ENCODE measurements at places on chromosomes 4 and X. TPM values are rescaled to one million over a fixed set of nuclear protein-coding genes. Genes with fewer than 3 reads are reported as not detected.

The L1CAM gene
- total RNA-seq = 1.3 TPM

GRCh38 chrX:43870011-43870410 lies 12.2 kb downstream of the MAOB start:
- H3K27ac ChIP-seq = no peak overlapping the region
- peaks cover 5% of the 10 kb centered on the region for H3K27me3 ChIP-seq
- no peaks in the 10 kb centered on the region for H3K4me1 ChIP-seq
- no peaks in the 10 kb centered on the region for H3K36me3 ChIP-seq
- H3K4me3 ChIP-seq = no peak overlapping the region

- H3K36me3 ChIP-seq = peaks cover 2% of the 10 kb centered on the region
- no peak for DNase-seq
- H3K4me3 ChIP-seq = no peak overlapping the region
- H3K27ac ChIP-seq = no peak overlapping the region
- H3K27me3 ChIP-seq = no peaks in the 10 kb centered on the region
These were observed 45.8 kb downstream of the TSPAN5 start for GRCh38 chr4:98612318-98613250.

GRCh38 chrX:114344756-114345349 lies 239.0 kb upstream of the HTR2C start:
- no peaks in the 10 kb centered on the region for H3K27me3 ChIP-seq
- no peak overlapping the region for H3K27ac ChIP-seq
- DNase-seq = no peak

- no peak overlapping the region for H3K27ac ChIP-seq
- no peak overlapping the region for H3K4me3 ChIP-seq
- H3K36me3 ChIP-seq = peaks cover 63% of the 10 kb centered on the region
- no peaks in the 10 kb centered on the region for H3K27me3 ChIP-seq
- no peak for DNase-seq
- no peaks in the 10 kb centered on the region for H3K4me1 ChIP-seq
These were observed 102.2 kb downstream of the SEL1L3 start for GRCh38 chr4:25760518-25761157.

DNA sequence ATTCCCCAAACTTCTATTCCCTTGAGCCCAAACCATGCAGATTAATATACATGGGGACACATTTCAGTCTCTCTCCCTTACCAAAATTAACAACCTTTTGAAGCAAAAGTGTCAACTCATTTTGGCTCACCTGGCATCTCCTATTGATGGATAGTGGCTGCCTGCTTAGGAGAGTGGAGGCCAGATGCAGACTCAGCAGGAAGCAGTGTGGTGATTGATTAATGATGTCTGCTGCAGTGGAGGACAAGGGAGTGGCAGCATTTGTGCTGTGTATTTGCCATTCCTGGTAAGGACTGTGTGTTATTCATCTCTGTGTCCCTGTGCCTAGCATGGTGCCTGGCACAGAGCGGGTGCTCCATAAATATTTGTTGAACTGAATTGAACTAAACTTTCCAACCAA lies 590.1 kb downstream of the RAB28 start:
- H3K27ac ChIP-seq = no peak overlapping the region
- no peak overlapping the region for H3K4me3 ChIP-seq
- H3K4me1 ChIP-seq = no peaks in the 10 kb centered on the region
- H3K27me3 ChIP-seq = no peaks in the 10 kb centered on the region
- DNase-seq = no peak

DNA sequence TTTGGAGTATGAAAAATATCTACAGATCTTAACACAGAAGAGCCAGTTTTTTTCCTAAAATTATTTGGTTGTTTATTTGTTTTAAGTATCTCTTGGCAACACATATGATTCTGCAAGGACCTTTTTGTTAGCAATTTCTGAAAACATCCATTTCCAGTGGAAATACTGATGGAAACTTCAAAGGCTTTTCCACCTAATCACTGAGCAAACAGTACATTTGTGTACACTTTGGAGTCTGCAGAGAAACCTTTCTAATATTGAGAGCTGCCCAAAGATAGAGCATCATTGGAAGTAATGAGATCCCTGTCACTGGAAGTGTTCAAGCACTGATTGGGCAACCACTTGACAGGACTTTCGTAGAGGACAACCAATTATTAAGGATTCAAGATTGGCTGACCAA lies 69.7 kb upstream of the TFDP3 start:
- H3K27ac ChIP-seq = no peak overlapping the region
- no peak for DNase-seq
- no peaks in the 10 kb centered on the region for H3K4me1 ChIP-seq
- no peak overlapping the region for H3K4me3 ChIP-seq
- no peaks in the 10 kb centered on the region for H3K36me3 ChIP-seq
